ENCODE measurements at places on chromosomes 2 and 18.

GRCh38 chr2:236281423-236281822 lies 17.2 kb upstream of the ASB18 start:
- DNase-seq, result no peak

- no peak for DNase-seq
Measured at GRCh38 chr2:47964722-47965434, 58.6 kb upstream of the FBXO11 start.

DNA sequence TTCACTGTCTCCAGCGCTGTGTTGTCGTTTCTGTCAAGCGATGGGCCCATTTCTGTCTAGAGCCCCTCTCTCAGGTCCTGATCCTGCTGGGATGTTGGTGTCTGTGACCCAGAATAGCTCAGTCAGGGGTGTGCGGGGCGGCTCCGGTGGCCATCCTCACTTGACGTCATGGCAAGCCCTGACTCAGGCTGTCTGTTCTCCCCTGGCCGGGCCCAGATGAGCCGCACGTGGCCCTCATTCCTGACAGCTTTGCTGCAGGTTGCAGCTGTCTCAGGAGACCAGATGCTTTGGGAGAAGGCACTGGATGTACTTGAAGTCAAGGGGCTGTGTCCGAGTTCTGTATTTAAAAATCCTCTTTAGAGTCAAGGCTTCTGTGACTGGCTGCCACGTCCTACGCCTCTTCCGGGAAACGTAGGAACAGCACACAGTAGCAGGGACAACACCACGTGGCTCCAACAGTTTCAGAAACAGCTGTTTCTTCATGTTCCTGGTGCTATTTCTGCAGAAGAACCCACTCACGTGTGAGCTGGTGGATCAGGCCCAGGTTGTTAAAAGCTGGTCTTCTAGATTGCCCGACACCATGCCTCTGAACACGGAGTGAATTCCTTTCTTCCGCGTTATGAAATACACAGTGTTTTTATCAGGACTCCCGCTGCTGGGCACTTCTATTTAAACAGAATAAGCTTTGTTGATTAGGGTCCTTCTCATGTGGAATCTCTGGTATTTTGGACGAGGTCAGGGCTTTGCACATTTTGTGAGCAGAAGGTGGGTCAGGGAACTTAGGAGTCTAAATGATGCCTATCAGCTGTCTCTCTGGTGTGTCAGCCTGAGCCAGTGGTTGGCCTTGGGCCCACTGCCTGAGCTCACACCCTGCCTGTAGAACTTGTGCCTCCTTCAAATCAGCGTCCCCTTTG lies 28.3 kb upstream of the NTSR2 start:
- peak; percentile 73 for DNase-seq

DNA sequence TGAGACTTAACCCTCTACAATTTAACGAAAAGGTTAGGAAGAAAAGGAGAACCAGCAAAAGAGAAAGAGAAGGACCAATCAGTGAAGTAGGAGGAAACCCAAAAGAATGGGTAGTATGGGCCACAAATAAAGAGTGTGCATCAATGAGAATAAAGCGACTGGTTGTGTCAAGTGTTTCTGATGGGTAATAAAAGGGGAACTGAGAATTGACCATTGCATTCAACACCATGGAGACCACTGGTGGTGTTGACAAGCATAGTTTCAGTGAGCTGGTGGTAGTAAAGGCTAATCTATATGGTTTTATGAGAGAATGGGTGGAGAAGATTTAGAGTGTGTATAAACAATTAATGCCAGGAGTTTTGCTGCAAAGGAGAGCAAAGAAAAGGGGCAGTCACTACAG lies 75.4 kb downstream of the CSRNP3 start:
- no peak for DNase-seq

DNA sequence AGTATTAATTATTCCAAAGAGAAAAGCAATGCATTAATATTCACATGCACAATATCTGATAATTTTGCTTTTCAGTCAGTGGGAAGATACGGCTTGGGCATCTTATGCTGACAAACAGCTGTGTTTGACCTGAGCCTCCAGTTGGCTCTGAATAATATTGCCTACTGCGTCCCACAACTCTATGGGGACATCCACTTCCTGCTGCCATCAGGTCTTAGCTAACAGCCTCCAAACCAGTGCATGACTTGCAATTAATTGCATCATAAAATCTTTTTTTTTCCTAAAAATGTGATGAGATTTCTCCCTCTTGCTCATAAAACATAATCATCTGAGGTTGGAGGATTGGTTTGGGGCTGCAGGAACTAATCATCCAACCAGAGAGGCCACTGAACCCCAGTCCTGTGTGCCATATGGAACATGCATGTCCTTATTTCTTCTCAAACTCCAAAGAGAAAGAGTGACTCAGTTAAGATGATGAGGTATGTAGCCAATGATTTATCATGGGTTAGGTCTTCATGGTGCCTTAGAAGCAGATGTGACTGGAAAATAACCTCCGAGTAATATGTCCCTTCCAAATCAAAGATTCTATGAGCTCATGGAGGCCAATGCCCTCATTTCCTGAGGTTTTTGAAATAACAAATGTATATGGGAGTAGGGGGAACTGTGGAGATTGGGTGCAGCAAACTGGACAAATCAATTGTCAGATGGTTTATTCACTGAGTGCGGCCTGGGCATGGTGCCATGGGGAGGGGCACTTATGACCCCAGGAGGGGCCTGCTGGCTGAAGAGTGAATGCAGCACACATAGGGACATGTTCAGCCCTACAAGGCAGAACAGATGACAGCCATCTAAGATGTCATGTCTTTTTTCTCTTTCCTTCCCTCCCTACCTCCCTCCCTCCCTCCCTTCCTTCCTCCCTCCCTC lies 39.4 kb downstream of the EDAR start:
- DNase-seq, result no peak

DNA sequence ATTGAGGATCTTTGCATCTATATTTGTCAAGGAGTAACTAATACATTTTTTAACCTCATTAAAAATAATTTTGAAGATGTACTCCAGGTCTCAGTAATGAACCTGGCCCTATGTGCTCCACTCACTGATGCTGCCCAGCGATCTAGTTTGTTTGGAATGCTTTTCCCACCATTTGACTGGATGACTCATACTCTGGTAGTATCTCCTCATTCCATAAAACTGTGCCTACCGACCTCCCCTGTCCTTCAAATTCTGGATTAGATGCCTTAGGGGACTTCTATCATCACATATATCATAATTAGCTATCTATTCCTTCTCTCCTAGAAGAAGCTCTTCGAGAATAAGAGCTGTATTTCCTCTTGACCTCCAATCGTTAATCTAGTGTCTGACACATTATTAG lies 83.8 kb downstream of the FAM117B start:
- no peak for DNase-seq

Measured in spleen (tissue), 13 donors.